ENCODE measurements at places on chromosomes 6 and 20.

DNA sequence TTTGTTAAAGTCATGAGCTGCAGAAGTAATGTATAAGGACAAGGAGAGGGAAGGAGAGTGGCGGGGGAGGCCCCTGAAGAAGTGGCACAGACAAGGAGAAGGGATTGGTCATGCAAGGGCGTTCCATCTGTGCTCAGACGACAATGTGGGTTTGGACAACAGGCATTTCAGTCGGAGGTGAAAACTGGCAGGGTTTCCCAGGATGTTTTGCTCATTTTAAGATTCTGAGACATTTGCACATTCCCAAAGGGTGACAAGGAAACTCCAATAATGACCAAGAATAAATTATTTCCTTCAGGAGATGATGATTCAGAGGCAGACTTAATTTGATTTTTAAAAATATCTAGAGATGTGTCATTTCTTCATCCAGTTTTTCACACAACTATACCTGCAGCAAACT lies 181.8 kb downstream of the HIVEP2 start:
- DNase-seq: no peak

GRCh38 chr6:145534989-145535388 lies 200.3 kb downstream of the EPM2A start:
- no peak for DNase-seq

DNA sequence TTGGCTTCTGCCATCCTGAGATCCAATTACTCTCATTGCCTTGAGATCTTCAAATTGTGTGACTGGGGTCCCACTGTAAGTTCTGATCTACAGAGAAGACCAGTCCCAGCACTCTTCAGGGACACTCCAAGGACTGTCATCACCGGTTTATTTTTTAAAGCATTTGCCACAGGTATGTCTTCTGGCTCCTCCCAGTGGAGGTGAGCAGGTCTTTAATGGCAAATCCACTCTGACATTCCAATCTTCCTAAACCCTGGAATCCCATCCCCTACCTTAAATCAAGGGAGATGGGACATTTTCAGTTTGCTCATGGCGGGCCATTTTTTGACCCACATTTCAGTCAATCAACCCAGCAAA lies 35.2 kb upstream of the IYD start:
- no peak for DNase-seq

DNA sequence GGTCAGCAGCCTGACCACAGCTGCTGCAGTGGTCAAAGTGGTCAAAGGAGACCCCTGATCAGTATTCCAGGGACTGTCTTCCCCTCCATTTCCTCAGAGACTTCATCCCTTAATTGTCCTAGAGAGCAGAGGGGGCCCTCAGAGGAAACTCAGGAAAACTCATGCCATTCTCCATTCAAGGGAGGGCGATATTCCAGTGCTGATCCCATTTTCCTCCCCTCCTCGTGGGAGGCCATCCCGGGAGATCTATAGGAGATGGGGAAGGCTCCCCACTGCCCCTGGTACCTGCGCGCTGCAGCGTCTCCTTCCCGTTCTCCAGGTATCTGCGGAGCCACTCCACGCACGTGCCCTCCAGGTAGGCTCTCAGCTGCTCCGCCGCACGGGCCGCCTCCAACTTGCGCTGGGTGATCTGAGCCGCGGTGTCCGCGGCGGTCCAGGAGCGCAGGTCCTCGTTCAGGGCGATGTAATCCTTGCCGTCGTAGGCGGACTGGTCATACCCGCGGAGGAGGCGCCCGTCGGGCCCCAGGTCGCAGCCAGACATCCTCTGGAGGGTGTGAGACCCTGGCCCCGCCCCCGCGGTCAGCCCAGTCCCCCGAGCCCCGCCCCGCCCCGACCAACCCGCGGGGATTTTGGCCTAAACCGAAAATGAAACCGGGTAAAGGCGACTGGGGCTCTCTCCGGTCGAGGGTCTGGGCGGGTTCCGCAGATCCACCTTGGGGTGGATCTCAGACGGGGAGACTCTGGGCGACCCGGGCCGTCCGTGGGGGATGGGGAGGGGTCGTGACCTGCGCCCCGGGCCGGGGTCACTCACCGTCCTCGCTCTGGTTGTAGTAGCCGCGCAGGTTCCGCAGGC lies 878 bp downstream of the HLA-C start:
- peak; percentile 29 for DNase-seq

DNA sequence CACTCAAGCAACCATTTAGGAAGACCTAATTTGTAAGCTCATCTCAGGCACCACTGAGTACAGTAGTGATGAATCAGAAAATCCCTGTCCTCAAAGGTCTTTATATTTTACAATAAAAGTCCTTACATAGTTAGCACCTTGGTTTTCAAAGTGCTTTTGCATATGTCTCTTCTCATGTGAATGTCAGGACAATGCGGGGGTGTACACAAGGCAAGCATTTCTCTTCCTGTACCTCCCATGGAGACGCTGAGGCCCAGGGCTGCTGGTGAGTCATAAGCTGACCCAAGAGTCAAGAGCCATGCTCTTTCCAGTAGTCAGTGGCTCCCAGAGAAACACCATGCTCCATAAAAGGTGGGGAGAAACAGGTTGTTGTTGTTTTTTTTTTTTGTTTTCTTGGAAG lies 174.0 kb downstream of the GJA10 start:
- DNase-seq: peak; percentile 9

GRCh38 chr20:3396492-3396891 lies 11.0 kb downstream of the DNAAF9 start:
- DNase-seq: no peak

GRCh38 chr6:148973538-148974208 lies 226.8 kb downstream of the UST start:
- no peak for DNase-seq

GRCh38 chr6:136962661-136963060 lies 40.6 kb downstream of the SLC35D3 start:
- DNase-seq: no peak

DNA sequence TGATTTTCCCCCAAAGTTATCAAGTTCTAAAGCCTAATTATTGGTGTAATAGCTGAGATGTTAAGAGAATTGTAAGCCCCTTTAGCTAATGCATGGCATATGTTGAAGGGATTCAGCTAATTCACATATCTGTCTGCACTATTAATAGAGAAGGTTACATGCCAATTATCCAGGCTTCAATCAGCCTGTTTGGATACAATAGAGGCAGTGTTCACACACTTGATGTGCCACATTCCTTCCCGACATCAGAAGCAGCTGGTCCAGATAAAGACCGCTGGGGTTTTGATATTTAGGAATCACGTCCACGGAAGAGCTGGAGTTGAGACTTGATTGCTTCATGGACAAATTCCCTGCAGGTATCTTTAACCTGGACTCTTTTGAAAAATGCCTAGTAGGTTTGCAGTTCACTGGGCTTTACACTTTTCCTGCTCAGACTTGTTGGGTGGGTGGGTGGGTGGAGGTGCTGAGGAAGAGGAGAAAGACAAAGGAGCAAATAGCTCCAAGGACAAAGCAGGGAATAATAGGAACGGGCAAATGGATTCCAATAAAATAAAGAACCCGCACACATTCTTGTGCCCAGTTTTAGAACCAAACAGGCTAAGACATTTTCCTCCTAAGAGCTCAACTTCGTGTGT lies 142.6 kb upstream of the ZNF217 start:
- no peak for DNase-seq

DNA sequence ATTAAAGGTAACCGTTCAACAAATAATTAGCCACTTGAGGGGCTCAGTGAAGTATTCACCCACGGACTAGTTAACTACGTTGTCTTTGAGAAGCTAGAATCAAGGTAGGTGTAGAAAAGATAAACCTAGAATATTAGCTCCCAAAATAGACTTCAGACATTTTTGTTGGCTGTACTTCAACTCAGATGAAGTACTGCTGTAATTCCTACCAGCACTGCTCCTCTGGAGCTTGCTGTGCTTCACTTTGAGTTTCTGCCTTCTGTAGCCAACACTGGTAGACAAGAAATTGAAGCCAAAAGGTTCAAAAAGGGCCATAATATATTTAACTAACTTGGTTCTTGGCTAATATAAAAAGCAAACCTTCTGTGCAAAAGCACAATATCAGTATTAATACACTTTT lies 18.8 kb upstream of the SDHAF4 start:
- no peak for DNase-seq

DNA sequence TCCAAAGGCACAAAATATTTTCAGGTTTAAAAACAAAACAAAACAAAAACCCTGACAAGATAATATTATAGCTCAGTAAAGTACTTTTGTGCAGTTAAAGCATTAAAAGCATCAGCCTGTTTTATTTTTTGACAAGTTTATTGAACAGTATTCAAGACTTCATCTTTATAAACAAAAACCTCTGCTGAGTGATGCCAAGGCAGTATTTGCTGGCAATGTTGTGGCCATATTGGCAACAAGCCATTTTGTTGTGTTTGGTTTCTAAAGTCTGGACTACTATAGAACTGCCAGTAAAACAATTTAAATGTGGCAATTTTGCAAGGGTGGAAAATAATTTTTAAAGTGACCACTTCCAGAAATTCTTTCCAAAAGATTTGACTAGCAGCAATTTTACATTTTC lies 15.9 kb downstream of the CPNE1 start:
- DNase-seq: no peak

- DNase-seq: no peak
Observed at GRCh38 chr20:17971300-17972013, 2.6 kb downstream of the MGME1 start.

DNA sequence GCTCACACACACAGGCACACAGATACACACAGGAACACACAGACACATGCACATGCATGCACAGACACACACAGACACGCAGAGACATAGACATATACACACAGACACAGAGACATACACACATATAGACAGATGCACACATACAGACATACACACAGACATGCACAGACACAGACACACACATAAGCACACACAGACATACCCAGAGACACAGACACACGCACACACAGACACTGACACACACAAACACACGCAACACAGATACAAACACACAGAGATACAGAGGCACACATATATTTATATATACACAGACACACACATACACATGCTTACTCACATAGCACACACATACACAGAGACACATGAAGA lies 158.4 kb downstream of the LY86 start:
- no peak for DNase-seq

GRCh38 chr20:6665621-6666355 lies 101.7 kb upstream of the BMP2 start:
- DNase-seq: no peak

DNA sequence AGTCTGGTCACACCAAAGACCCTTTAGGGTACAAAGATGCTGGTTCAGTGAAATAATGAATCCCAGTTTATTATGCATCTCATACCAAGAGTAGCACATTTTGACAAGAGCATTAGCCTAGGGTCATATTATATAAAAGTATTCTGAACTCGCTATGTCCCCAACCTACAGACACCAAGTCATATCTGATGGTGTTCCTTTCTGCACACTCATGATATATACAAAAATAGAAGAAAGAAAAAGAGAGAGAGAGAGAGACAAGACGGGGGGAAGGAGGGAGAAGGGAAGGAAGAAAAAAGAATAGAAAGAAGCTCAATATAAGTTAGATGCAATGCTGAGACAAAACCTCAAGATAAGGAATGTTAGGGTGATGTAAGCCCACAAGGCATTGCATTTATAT lies 131.1 kb downstream of the DST start:
- no peak for DNase-seq

- no peak for DNase-seq
Observed at GRCh38 chr6:93059911-93060310, 359.4 kb downstream of the EPHA7 start.

DNA sequence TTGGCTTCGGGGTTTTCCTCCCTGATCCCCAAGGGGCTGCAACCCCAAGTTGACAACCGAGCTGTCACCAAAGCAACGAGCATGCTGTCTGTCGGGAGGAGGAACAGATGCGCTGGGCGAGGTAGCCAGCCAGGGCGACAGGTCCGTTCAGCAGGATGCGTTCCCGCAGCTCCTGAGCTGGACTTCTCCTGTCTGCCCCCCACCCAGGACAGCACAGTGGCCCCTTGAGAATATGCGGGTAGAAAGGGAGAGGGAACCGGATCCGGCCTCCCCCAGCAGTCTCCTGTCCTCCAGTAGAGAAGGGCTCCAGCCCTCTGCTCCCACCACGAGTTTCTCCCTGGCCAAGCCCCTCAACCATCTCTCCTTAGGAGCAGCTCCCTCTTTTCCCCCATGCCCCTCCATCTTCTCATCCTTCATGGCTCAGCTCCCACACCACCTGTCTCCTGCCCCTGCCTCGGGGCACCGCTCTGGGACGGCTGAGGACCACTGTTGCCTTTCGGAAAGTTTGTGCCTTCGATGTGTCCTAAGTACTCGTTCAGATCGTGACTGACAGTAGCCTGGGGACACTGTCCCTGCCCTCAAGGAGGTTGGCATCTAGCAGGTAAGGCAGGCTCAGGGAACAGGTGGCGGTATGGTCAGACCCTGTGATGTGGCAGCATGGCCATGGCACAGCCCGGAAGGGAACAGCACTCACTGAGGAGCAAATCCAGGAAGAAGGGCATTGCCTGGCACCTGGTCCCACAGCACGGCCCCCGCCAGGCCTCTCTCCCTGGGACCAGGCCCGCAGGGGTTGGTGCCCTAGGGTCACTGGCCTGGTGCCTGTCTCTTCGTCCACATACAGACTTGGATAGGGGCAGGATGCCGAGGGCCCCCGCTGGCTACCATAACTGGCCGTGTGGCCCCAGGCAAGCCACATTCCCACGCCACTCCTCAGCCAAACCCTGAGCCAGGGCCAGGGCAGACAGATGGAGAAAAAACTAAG lies 96.3 kb downstream of the ASXL1 start:
- no peak for DNase-seq

DNA sequence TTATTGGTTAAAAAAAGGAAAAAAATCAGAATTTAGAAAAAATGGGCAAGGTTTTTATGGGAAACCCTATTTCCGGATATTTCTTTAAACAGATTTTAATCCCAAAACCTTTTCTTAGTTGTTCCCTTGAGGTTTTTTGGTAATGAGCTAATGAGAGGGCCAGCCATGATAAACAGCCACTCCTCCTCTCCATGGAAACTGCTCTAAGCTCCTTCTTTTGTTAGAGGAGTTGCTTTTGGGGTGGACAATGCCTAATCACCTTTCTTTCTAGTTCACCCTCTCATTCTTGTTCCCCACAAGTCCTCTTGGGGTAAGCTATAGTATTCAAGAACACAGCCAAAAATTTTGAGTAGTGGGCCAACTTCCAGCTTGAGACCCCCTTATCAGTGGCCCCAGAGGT lies 105.0 kb upstream of the FAM184A start:
- DNase-seq: no peak

- DNase-seq: no peak
Observed at GRCh38 chr20:44544263-44544662, 22.4 kb upstream of the SERINC3 start.

DNA sequence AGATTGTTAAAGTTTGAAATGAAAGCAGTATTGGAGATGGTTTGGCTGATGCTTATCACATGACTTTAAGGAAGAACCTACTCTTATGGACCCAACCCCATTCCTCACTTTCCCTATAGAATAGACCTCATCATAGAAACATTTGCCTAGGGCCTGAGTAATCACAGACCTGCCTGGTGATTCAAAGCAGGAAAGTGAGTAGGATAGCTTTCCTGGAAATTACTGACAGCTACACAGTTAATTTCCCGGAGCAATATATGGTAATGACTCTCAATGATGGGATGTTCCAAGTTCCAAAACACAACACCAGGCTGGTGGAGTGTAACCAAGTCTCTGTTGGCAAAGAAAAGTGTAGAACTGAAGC lies 233.8 kb downstream of the SIM1 start:
- no peak for DNase-seq

Data from right renal cortex interstitium (tissue), 3 donors.